ENCODE measurements at places on chromosomes 16 and 17.

DNA sequence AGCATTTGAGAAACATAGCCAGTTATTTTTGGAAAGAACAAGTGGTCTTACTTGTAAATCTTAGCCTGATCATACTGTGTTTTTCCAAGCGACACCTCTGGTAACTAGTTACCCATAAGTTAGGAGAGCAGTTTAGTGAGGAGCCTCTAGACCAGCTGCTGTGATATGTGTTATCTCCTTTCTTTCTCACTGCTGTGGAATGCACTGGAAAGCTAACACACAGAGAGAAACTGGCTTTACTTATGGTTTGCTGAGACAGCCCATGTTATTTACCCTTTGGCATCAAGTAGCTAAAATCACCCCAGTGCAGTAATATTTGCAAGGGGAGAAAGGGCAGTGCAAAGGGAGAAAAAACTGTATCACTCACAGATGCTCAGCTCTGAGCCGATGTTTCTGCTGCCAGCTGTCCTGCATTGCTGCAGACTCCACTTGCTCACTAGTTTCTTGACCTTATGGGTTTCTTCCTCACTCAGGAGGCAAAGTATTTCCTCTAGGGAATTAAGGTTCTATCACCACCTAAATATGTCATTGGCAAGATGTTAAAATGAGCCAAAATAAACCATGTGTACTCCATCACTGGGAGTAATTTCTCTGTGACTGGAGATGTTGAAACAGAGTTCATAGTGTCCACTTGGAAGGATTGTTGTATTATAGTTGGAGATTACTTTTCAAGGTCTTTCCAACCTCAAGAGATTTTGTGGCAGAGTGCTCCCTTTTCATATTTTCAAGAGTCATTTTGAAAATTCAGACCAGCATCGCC lies 2.3 kb downstream of the RBFOX1 start:
- no peak for DNase-seq

- DNase-seq, result peak; percentile 52
These were observed at the start of gene CEP295NL for GRCh38 chr17:78903101-78903779. TSS of gene CEP295NL (minus strand) at chr17:78903201. CDS start at chr17:78901828, 1,373 bp downstream.

GRCh38 chr17:57559226-57559625 lies 185.9 kb downstream of the CCDC182 start:
- no peak for DNase-seq

DNA sequence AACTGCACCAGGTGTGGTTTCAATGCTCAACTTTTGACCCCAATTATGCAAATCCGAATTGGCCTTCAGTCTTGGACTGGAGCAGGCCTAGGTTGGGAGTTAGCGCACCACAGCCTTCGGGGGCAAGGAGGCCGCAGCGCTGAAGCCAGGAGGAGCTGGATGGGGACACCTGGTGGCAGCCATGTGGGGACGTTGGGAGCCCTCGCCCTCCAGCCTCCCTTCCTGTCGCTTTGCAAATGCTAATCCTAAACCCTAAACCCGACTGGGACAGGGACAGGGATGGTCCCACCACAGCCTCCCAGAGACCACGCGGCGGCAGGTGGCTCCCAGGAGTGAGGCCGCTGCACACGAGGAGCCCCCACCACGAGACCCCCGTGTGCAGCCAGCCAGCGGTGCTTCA lies 58.7 kb downstream of the KLHDC4 start:
- no peak for DNase-seq

DNA sequence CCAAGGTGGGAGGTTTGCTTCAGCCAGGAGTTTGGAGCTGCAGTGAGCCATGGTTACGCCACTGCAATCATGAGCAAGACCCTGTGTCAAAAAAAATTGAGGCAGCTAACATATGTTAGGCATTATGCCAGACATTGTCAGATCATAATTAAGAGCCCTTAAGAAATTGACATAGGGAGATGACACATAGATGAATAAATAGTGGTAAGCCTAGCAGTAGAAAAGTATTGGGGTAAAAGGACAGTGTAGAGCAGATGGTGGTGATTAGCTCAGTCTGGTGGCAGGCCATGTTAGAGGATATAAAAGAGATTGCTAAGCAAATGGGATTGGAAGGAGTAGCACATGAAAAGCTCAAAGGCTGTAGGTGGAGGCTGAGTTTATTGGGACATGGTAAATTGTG lies 22.6 kb downstream of the SRCAP start:
- DNase-seq, result no peak

- no peak for DNase-seq
These were observed 149.5 kb downstream of the TRIM37 start for GRCh38 chr17:58956997-58957724.

DNA sequence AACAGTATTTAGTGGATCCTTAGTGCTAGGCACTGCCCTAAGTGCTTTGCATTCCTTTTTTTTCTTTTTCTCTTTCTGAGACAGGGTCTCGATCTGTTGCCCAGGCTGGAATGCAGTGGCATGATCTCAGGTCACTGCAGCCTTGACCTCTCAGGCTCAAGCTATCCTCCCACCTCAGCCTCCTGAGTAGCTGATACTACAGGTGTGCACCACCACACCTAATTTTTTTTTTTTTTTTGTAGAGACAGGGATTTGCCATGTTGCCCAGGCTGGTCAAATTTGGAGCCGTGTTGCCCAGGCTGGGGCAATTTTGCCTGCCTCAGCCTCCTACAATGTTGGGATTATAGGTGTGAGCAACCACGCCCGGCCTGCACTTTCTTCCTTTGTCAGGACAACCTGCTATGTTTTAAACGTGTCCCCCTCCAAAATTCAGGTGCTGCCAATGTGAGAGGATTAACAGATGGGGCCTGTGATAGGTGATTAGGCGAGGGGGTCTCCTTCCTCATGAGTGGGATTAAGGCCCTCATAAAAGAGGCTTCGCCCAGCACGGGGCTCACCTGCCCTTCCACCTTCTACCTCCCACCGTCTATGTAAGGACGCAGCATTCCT lies 5.4 kb downstream of the NQO1 start:
- DNase-seq, result no peak

GRCh38 chr17:80696456-80696855 lies 151.8 kb downstream of the RPTOR start:
- DNase-seq, result no peak

DNA sequence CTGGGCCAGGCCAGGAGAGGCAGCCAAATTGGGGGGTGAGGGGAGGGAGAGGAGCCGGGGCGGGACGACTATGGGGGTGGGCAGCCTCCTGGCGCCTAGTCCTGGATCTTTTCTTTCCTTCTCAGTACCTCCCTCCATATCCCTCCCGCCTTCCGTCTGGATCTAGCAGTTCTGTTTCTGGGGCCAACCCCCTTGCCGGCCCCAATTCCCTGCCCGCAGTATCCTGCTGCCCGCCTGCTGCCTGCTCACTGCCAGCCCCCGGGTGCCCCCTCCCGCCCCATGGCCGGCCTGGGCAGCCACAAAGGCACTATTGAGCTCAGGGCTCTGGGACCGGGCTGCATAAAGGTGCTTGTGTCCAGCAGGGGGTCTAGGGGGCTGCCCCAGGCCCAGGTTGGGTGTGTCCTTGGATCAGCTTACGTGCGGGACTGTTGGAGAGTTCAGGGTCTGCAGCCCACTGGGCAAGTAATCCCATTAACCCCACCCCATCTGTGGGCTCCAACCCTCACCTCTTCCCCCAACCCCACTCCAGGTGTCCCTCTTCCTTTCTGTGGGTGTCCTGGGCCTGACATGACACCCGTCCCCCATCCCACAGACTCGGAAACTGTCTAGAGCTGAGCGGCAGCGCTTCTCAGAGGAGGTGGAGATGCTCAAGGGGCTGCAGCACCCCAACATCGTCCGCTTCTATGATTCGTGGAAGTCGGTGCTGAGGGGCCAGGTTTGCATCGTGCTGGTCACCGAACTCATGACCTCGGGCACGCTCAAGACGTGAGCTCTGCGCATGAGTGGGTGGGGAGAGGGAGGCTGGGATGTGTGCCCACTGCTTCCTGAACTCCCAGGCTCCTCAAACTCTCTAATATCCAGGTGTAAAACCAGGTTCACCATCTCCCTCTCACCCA lies 2.0 kb downstream of the WNK4 start:
- no peak for DNase-seq

DNA sequence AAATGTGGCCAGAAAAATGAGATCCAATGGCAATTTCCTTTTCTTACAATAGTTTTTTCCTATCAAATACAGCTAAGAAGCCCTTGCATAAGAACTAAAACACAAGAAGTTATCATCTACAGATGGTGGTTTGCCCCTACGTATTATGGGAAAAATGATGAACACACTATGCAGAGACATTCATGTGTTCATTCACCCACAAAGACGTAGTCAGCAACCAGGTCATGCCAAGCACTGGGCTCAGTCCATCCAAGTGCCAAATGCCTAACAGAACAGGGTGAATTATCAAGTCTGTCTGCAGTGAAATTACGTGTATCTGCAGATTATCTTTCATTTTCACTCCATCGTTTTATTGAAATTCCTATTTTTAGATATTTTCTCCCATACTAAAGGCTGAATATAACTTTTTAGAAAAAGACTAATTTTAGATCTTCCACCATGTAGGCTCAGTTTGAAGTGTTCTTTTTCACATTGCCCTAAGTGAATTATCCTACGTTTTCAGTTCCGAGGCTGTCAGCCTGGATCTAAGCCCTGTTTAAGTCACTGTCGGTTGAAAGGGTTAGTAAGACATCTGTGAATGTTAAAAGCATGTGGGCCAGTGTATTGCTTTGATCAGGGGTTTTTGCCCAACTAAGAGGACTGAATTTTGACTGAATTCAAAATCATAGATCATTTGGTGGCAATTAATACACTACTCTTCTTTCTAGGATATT lies 78.1 kb upstream of the DHX40 start:
- no peak for DNase-seq

GRCh38 chr16:53131363-53132071 lies 76.7 kb downstream of the CHD9 start:
- DNase-seq, result peak; percentile 80

DNA sequence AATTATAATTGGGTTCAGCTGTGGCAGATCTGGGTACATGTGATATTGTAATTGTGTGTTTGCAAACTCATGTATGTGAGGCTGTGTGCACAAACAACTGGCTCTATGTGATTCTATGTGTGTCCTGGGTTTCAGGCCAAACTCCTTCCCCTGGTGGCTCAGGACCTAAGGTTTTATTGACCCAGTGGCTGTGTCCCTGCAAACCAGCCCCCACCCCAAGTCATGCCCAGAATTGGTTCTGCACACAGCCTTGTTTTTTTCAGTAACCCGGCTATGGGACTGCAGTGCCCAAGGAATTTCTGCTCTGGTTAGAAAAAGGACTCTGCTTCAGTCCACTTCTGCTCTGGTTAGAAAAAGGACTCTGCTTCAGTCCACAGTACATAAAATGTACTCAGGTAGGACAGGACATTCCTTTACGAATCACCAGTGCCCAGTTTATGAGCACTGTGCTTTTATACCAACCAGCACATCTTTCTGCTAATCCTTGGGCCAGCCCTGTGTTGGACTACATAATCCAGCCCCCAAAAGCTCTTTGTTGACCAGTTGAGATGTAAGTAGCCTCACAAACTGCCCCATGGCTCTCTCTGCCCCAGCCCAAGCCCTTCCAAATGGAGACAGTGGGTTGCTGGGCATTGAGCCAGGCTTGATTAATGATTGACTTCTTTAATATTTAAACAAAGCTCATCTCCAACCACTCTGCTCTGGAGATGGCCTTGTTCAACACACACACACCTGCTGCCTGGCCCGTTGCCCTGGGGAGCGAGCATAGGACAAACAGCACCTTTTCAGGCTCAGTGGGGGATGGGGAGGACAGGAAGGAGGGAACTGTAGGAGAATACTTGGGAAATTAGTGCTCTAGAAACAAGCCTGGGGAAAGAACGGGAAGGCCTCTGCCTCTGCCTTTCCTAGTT lies 2.9 kb upstream of the KCNH6 start:
- no peak for DNase-seq

Measured in activated T-cell treated with anti-CD3 and anti-CD28 coated beads, Interleukin-2, amount 50 U/mL, for 48 hours (primary cell).